ENCODE measurements at places on chromosomes 5 and 9.

DNA sequence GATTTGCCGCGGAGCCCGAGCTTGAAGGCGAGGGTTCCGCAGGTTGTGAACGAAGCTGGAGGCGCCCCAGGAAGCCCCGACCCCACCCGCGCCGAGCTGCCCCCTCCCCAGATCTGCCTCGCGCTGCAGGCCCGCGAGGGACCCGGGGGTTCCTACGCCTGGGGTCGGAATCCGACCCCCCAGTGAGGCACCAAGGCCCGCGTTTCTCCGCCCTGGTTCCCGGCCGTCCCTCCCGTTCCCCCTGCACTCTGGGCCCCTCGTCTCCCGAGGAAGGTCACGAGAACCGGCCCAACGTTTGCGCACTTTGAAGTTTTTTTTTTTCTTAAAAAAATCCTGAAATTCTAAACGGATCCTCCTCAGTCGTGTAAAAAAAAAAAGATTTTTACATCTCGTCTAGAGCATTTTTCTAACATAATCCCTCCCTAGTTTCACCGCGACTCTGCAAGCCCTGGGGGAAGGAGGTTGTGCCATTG is 880 bp upstream of the GFPT2 start:
- DNase-seq, result no peak

- no peak for DNase-seq
Measured at GRCh38 chr9:71797266-71797665, 29.0 kb upstream of the CEMIP2 start.

DNA sequence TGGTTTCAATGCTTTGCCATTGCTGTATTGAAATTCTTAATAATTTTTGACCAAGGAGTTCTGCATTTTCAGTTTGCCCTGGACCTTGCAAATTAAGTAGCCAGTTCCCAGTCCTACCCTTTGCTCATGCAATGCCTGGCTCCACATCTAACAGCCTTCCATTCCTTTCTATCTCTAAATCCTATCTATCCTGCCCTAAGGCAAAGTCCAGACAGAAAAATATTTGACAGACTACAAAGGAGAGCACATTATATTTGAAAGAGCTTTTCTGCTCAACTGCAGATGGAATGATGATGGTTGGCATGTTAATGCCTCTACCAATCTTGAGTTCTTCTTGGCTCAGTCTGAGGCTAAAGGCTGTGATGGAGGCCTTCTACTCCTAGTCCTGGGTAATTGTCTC is 15.5 kb downstream of the SLC22A4 start:
- DNase-seq, result no peak

DNA sequence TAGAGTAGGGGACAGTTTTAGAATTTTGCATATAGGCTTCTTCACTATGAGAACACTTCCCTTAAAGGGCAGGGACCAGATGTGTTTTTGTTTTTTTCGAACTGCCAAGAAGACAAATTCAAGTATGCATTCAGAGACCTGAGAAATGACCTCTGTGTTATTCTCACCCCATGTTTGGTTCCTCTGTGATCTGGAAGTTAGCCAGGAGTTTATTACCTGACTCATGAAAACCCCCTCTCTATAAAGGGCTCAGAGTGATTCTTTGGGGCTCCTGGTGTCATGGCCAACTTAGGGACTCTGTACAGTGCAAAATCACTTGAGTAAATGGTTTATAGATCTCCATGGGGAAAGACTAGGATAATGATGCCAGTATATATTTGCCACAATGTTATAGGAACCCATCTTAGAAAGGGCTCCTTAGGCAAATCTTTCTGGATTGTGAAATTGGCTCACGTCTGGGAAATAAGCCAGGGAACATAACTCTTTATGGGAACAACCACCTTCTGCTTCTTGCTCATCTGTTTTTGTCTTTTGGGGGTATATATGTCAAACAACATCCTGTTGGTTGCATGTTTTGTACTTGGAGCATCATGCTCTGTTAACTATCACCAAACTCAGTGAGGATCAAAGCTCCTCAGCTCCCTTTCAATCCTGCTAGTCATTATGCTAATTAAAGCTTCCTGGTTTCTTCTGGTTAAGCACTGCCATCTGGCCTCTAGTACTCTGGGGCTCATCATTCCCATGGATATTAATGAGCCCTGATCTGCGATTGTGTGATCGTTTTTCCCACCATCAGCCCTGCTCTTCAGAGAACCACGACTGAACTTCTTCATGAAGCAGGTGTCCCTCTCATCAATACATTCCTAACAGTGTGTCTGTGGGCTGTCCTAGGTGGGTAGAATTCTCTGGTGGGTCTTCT is 173.4 kb upstream of the CDH12 start:
- no peak for DNase-seq

GRCh38 chr5:153742060-153742459 is 251.6 kb downstream of the GRIA1 start:
- no peak for DNase-seq

GRCh38 chr9:113715086-113715485 is 161.0 kb upstream of the ZNF618 start:
- DNase-seq, result no peak

GRCh38 chr9:131116281-131117120 is 8.9 kb upstream of the NUP214 start:
- peak; percentile 78 for DNase-seq

GRCh38 chr9:114403153-114403756 is 15.5 kb upstream of the AKNA start:
- DNase-seq, result no peak

DNA sequence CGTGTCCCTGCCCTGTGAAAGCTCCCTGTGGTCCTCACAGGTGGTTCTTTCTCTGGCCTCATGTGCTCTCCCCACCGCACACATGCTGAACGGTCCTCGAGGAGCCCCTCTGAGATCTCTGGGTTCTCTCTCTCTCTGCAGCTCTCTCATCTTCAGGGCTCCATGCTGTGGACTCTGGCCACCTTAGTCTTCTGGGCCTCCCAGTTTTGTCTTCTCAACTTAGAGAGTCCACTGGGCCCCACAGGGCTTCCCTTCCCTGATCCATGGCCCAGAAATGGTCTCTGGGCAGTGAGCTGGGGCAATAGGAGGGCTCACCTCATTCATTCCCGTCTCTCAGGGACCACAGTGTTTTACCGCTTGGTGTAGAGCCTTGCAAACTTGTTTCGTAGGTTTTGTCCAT is 26.4 kb downstream of the FGD3 start:
- DNase-seq, result no peak

- no peak for DNase-seq
Measured at GRCh38 chr5:91532281-91532680, 149.2 kb upstream of the ARRDC3 start.

DNA sequence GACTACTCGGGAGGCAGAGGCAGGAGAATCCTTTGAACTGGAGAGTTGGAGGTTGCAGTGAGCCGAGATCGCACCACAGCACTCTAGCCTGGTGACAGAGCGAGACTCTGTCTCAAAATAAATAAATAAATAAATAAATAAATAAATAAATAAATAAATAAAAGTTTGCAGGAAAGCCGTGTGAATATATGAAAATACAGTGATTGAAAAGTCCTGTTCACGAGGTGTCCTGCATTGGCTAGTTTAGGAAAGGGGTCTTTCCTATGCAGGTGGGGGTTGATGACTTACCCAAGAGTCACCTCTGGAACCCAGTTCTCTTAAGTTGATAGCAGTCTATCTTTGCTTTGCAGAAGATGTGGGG is 7.3 kb downstream of the TENT4A start:
- no peak for DNase-seq

- DNase-seq, result no peak
Measured at GRCh38 chr5:112738191-112738560, 491 bp downstream of the APC start.

DNA sequence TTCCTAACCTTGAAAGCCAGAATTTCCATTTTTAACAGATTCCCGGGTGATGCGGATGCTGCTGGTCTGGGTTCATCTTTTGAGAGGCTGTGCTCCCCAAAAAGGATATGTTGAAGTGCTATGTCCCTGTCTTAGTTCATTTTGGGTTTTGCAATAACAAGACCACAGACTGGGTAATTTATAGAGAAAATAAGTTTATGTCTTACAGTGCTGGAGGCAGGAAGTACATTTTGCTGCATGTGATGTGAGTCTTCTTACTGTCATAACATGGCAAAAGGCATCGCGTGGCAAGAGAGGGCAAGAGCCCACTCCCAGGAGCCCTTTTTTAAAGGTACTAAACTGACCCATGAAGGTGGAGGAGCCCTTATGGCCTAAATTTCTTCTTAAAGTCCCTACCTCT is 114.1 kb downstream of the DAPK1 start:
- DNase-seq, result no peak

DNA sequence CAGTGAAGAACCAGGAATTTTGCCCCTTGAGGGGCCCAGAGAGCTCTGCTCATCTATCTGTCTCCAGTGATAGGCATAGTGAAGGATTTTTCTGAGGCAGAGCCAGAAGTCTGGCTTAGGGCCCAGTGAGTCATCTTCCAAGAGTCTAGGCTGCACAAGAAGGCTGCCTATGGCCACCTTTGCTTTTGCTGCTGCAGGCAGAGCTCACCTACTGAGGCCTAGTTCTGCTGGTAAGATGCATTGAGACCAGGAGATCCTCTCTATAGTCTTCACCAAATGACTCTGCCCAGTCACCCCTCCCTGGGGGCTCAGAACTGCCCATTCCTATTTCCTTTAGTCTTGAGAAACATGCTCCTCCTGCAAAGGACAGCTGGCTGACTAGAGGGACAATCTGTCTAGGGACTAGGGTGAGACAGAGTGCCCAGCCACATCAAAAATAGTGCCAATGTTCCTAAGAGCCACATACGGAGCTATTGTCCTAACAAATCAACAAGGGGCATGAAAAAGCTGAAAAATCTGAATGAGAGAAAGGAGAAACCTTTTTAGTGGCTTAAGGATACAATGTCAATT is 40.3 kb upstream of the CDKN2AIPNL start:
- peak; percentile 30 for DNase-seq

DNA sequence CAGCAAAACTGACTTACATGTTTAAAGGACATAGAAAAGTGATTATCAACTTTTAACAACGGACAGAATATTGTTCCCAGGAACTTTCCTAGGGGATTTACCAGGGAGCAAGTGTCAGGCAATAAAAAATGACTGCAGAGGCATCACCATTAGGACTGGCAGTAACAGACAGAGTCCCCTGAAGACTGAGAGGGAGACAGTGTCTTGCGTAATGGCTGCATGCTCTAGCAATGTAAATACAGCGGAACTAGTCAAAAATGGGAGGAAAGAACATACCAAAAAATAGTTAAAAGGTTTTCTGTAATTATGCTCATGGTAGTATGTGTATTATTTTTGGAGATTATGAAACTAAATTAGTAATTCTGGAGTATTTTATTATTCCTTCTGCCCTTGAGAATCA is 181.8 kb downstream of the CRB2 start:
- no peak for DNase-seq

GRCh38 chr9:121285835-121286687 is 18.1 kb downstream of the GSN start:
- DNase-seq, result peak; percentile 47

DNA sequence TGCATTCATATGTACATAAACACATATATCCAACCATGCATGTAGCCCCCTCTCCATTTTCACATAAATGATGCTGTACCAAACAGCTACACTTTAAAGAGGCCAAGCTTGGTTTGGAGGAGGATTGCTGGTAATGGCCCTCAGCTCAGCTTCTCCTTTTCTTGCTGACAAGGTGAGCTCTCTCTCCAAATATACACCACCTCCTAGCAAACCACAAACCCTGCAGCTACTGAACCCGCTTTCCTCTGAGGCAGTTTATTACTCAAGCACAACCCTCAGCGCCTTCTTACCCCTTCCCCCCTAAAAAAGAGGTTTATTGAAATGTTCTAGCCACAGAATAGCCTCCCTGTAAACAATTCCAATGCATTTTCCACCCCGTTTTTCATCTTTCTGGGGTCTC is 54.0 kb downstream of the ALG2 start:
- DNase-seq, result no peak

DNA sequence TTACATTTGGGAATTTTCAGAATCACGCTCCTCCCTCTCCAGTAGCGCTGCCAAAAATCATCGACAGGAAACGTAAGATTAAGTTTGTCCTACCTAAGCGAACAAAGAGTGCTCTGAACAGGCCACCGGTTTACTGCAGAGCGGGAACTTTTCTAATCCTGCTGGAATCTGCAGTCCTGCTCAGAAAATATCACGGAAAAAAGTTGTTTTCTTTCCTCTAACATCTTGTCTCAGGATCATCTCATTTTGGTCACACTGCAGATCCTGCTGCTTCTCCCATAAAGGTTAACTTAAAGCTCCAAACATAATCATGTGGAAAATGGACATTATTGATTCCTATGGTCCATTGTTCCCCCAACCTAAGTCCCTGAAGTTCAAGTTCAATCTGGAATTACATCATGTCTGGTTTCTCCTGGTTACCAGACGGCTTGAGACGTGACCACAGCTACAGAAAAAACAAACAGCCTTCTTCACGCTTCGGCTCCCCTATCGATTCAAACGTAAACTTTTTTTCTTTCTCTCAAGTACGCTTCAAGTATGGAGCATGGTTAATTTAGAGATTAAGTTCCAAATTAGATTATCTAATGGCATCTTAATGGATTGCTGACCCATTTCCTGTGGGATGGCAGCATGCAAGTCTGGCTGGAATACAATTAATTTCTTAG is 217.6 kb downstream of the NFIB start:
- peak; percentile 81 for DNase-seq

GRCh38 chr9:123191260-123191659 is 77.1 kb downstream of the STRBP start:
- no peak for DNase-seq

DNA sequence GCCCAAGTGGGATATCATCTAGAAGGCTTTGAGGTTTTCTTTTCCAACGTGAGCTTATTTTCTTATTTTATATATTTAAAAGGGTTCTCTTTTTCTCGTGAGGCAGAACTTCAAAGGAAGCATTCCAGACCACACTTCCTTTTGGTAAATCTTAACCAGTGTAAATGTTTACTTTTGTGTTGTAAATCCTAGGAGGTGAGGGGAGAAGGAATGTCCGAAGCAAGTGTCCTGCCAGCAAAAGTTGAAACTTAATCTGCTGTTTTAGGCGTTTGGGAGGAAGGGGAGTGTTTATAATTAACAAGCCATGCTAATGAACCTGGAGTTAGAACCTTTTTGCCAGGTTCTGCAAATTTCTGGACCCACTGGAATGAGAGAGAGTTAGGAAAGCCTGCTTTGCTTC is 37.9 kb downstream of the WWC1 start:
- no peak for DNase-seq

DNA sequence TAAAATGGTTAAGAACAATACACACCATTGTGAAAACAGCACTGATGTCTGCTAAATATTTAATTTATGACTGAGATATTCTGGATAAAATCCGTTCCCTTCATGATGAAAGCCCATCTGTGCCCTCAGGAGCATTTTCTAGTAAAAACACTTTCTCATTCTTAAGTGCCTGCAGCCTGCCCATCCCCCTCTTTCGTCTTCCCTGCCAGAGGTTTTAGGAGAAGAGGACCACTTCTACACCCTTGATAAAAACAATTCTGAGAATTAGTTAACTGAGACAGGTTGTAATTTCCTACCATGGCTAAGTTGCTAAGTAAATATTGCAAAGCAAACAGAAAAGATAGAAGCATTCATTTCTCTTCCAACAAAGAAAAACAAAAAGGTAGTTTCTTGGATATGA is 272.6 kb downstream of the ATPSCKMT start:
- no peak for DNase-seq

GRCh38 chr5:35651002-35651756 is 33.5 kb downstream of the SPEF2 start:
- peak; percentile 21 for DNase-seq

Data from spinal cord (tissue), 10 donors.